Right renal pelvis (tissue), 4 donors: ENCODE measurements at places on chromosomes 5 and 9. TPM values are rescaled to one million over a fixed set of nuclear protein-coding genes. Genes with fewer than 3 reads are reported as not detected.

GRCh38 chr5:132490484-132491367, at the start of gene IRF1:
TSS of gene IRF1 (minus strand) at chr5:132490773. CDS start at chr5:132489478, 1,295 bp downstream.
- DNase-seq = peak; percentile 87

RETREG1 gene
- polyA plus RNA-seq = 40.3 TPM

DNA sequence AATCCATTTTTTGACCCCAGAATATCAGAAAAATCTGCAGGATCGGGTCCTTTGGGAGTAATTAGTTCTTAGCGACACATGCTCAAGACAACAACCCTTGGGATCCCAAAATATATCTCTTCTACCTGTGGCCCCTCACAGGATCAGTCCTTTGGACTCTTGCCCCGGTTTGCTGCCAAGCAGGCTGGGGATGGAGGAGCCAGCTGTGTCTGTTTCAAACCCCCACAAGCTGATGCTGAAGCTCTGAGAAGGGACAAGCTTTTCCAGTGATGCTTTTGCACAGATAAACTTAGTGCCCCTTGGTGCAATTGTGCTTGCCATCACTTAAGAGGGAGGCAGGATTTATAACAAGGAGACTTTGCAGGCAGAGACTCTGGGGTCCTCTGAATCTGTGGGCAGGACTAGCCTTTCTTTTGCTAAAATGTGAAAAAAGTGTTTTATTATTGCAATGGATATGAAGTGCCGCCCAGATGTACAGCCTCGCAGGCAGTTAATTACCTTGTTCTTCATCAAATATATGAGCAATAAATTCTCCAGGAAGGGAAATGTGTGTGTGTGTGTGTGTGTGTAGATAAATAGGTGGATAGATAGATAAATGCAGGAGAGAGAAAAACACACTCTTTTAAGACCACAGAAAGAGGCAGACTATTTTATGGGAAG, 9.6 kb upstream of the LHX2 start:
- no peak for DNase-seq

DNA sequence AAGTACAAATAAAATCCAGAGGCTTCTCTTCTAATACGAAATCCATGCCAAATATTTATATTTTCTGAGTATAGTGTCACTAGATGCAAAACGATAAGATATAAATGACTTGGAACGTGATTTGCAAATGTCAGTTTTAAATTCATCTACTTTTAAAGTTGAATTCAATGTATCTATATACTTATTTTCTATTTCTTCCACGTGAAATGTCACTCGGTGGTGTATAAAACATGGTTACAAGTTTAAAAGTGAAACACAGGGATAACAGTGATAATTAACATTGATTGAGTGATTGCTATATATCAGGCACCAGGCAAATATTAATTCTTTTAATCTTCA, 54.8 kb downstream of the HINT1 start:
- no peak for DNase-seq
